ENCODE measurements at places on chromosomes 7 and 10.
A peak's percentile ranks its signal among the peaks of the same experiment; 100 is the strongest.

GRCh38 chr7:137818036-137818435 is 28.7 kb downstream of the DGKI start:
- no peak for DNase-seq

DNA sequence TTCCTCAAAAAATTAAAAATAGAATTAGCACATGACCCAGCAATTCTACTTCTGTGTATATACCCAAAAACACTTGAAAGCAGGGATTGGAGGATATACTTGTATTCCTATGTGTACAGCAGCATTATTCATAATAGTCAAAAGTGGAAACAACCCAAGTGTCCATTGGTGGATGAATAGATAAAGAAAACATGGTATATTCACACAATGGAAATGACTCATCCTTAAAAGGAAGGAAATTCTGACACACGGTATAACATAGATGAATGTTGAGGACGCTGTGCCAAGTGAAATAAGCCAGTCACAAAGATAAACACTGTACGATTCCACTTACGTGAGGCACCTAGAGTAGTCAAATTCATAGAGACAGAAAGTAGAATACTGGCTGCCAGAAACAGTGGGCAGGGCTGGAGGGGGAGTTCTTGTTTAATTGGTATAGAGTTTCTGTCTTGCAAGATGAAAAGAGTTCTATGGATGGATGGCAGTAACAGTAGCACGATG is 26.6 kb upstream of the KAT6B start:
- DNase-seq, result no peak

DNA sequence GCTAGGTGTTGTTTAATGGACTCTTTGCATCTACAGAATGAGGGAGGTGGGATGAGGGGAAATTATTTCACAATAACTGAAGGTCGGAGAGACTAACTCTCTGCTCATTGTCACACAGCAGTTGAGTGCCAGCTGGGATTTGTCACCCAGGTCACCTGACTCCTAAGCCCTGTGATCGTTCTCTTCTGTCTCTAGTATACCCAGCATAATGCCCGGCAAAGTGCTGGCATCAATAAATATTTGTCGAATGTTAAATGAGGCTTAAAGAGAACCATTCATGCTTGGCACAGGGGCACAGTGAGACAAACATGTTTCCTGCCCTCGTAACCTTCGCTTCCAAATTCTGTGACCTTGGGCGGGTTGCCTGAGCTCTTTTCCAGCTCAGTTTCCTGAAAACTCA is 70.8 kb downstream of the TCF7L2 start:
- no peak for DNase-seq

GRCh38 chr7:50688226-50688590 is 94.5 kb downstream of the GRB10 start:
- DNase-seq, result no peak

DNA sequence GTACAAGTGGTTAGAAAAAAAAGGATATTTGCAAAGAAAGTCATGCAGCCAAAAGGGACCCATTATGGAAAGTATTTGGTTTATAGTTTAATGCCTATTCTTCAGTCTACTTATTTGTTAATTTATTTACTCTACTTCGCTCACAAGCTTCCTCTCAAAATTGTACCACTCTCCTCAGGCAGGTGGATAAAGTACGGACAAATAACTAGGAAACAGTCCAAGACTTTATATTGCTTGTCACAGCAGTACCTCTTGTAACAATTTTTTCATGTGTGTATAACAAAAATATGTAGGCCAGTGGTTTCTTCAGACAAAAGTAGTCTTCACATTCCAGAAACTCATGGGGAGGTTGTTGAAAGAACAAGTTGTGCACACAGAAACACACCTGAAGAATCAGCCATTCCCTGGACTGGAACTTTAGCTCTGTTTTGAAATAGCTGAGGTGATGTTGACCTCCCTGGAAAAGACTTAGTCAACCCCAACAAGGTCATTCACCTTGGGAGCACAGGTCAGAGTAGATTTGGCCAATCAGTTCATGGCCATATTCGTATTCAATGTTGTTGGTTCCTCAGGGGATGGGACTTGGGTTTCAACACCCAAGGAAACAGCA is 73.4 kb downstream of the TES start:
- no peak for DNase-seq

DNA sequence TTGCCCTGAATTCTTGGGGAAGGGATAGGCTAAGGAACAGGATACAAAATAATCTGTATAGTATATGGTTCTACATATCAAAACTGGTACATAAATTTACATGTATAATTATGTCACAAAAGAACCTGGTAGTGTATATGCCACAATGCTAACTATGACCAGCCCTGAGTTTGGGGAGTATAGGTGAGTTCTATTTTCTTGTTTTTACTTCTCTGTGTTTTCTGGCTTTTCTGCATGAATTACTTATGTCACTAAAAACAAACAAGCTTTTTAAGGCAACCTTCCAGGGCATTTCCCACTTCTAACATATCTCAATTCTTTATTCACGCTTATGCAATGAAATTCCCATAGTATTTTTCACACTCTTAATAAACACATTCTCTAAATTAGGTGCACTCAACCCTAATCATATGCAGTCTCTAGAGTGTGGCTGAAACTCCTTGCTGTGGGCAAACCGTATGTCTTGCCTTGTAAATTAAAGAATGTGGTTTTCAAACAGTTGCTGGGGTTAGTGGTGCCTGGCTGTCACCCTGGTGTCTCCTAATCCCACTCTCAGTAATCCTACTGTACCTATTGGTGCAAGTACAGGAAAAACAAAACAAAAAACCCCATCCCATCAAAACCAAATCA is 14.0 kb upstream of the INSIG1 start:
- DNase-seq, result no peak

GRCh38 chr10:121113911-121114310 is 262.7 kb downstream of the WDR11 start:
- DNase-seq, result no peak

GRCh38 chr7:38628630-38629385 is 2.4 kb downstream of the AMPH start:
- DNase-seq, result no peak

- no peak for DNase-seq
Observed at GRCh38 chr7:145398758-145399157, 562.9 kb upstream of the TPK1 start.

DNA sequence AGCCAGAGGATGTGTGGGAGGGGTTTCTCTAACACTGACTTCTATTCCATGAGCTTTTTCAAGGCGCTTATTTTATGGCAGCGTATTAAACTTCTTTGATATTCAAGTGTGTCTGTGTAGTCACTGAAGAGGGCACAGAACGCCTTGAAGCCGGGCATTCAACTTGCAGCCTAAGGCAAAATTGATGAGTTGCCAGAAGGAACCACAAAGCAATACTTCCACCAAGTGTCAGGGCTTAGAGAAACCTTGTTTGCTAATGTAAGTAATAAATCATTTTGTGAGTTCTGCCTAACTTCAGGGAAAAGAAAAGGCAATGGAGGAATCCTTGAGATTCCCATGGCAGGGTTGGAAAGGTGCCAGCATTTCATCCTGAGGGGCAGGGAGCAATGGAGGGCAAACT is 163.8 kb downstream of the LCOR start:
- DNase-seq, result no peak

DNA sequence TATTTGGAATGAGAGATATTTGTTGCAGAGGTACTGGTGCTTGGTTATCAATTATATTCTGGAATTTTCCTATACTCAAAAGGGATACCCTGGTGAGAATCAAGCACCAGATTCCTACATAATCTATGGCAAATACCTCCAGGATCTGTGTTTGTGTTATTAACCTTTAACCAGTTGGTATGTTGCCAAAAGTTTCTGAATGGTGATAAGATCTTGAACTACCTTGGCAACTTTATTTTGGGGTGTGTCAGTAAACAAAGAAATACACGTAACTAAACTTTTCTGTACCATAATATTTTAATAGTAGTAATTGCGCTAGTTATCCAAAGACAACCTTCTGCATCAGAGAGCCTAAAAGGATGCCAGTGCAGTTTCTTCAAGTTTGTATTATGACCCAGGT is 13.4 kb downstream of the SCIN start:
- no peak for DNase-seq

DNA sequence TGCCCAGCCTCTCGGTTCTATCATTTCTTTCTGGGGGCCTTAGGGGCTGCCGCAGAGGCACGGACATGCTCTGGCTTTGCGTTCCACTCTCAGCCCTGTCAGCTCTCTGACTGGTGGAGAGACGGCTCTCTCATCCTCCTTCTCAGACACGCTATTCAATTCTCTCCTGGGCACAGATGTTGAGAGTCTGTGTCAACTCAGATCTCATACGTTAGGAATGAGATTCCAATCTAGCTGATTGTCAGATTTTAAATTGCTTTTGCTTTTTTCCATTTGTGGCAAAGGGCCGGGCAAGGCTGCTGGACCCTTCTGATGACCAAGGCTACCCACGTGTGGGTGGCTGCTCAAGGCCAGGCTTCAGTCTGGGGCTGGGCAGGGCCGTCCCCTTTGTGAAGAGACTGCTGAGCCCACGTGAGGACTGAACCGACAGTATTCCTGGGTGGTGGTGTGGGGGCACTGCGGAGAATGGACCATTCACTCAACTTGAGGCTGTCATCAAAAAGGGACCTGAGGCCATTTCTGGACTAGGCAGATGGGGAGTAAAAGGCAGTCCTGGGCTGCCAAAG is 71.5 kb downstream of the CLEC2L start:
- DNase-seq, result no peak

- DNase-seq, result peak; percentile 44
Observed at GRCh38 chr7:136114966-136115762, 138.0 kb upstream of the MTPN start.

- no peak for DNase-seq
Observed at GRCh38 chr7:79403879-79404278, 49.6 kb downstream of the MAGI2 start.

GRCh38 chr10:82668221-82668895 is 793.4 kb downstream of the NRG3 start:
- DNase-seq, result no peak

DNA sequence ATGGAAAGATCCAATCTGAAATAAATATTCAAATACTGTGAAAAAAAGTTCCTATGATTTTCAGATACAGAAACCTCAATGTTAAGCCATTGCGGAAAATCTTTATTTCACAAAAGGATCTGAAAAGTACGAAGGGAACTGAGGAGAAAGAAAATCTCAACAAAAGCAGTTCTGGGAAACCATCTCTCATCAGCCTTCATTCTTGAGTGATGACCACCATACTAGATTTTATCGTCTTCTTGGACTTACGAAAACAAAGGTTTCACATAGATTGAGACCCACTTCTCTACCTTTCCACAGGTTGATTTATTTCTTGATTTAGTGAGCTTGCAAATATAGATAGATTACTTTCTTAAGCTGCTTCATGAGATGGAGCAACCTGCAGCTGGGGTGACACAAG is 293.4 kb upstream of the LYZL1 start:
- DNase-seq, result no peak

GRCh38 chr10:37747081-37747480 is 110.3 kb downstream of the ZNF248 start:
- no peak for DNase-seq

GRCh38 chr10:86387178-86387794 is 20.7 kb upstream of the GRID1 start:
- no peak for DNase-seq

GRCh38 chr10:74934100-74934812 is 107.9 kb downstream of the KAT6B start:
- DNase-seq, result no peak

DNA sequence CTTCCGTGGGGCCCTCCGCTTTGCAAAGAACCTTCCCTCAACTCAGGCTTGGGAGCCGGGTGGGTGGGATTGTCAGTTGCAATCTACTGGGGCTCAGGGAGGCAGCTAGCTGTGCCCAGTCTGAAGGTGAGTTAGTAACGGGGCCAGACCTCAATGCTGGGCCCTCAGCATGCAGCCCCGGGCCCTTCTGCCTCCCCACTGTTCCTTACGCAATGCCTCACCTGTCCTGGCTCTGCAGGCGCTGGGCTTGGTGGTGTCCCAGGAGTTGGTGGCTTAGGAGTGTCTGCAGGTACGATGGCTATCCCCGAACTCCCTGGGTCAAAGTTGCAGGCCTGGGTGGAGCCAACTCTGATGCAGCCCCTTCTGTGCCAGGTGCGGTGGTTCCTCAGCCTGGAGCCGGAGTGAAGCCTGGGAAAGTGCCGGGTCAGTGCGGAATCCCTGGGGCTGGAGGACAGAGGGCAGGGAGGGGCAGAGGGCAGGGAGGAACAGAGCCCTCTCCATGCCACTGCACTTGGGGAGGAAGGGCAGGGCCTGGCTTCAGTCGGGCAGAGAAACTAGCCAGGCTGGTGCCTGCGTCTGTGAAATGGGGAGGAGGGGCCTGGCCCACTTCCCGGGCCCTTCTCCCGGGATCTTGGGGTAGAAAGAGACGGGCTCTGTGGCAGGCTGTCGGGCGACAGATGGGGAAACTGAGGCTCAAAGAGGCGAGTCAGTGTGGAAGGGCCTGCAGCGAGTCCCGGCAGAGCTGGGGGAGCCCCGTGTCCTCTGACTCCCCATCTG is 15.0 kb downstream of the ELN start:
- no peak for DNase-seq

DNA sequence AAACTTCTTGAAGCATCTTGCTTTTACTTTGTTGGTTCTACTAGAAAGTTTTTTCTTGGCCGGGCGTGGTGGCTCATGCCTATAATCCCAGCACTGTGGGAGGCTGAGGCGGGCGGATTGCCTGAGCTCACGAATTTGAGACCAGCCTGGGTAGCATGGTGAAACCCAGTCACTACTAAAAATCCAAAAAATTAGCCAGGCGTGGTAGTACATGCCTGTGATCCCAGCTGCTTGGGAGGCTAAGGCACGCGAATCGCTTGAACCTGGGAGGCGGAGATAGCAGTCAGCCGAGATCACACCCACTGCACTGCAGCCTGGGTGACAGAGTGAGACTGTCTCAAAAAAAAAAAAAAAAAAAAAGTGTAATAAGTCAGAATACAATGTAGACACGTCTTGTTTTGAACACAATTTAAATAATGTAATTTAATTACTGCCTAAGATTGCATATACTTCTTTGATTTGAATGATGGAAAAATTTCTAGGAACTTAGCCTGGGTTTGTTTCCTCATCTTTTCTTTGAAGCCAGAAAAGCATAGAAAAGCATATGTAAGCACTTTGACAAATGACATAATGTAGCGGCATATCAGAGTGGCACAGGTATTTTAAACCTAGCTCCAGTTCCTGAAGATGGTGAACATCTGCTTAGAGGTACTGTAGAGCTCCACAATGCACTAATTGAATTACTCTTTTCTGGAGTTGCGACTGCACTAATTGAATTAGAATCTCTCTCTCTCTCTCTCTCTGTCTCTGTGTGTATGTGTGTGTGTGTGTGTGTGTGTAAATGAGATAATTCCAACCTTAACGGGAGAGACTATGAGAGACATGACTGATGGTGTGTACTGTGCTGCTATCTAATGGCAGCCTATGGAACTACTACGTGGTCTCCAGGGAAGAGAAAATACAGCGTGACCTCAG is 87.8 kb downstream of the BTRC start:
- peak; percentile 40 for DNase-seq

GRCh38 chr10:128071417-128071782 is 54.8 kb downstream of the MKI67 start:
- DNase-seq, result no peak

GRCh38 chr10:55232553-55232952 is 431.5 kb upstream of the PCDH15 start:
- no peak for DNase-seq

GRCh38 chr7:70568674-70569334 is 563.1 kb upstream of the GALNT17 start:
- DNase-seq, result no peak

Data from CD4-positive, alpha-beta T cell treated with Interleukin-12 subunit alpha and Interleukin-12 subunit beta, for 1 hour (primary cell).